ENCODE measurements at places on chromosomes 1 and 21. TPM values are rescaled to one million over a fixed set of nuclear protein-coding genes. Genes with fewer than 3 reads are reported as not detected.
A peak's percentile ranks its signal among the peaks of the same experiment; 100 is the strongest.

DNA sequence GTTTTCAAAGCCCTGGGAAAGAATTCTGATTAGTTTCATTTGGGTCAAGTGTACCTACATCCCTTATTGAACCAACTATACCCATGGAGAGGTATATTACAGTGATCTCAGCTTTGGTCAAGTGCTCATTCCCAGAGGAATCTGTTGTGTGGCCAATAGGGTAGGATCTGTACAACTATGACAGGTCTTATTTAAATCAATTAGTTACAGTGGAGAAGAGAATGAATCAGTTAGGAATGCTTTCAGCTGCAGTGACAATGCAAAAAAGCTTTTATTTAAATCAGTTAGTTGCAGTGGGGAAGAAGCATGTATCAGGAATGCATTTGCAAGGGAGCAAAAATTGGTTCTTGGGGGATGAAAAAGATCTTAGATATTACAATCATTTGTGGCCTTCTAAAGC is 119.0 kb downstream of the FGGY start:
- no peak for DNase-seq

DNA sequence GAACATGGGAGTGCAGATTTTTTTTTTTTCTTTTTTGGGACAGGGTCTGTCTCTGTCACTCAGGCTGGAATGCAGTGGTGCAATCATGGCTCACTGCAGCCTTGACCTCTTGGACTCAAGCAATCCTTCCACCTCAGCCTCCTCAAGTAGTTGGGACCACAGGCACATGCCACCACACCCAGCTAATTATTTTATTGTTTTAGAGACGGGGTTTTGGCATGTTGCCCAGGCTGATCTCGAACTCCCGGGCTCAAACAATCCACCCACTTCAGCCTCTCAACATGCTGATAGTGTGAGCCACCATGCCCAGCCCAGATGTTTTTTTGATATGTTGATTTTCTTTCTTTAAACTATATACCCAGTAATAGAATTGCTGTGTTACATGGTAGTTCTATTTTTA is 57.7 kb downstream of the RGSL1 start:
- no peak for DNase-seq

DNA sequence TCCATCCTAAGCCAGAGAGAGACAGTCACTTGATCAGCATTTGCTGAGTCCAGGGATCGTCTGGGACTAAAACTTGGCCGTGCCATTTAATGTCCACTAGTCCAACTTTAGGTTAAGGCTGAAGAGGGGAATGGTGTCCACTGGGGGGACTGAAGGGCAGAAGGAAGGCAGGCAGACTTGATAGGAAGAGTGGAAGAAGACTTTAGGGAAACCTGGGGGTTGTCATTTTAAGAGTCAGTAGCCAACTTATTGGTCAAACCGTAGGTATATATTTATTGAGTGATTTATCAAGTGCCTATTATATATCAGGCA is 1.3 kb upstream of the LMOD1 start:
- DNase-seq = no peak

- no peak for DNase-seq
Measured at GRCh38 chr1:101081496-101082488, 56.2 kb upstream of the DPH5 start.

DNA sequence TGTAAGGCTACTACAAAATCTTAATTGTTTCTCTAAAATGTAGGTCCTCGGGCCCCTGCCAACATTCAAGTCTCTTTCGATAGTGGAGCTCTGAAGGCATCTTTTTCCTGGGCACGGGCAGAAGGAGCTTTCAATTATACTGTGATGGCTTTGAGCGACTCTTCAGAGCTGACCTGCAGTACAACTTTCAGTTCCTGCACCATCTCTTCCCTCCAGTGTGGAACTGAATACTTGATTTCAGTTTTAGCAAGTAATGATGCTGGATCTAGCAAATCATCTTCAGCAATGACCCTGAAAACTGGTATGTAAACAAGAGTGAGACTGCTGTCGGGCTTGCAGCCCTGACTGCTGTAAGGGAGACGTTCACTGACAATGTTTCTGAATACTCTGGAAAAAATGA is 9.6 kb downstream of the FNDC7 start:
- no peak for DNase-seq

DNA sequence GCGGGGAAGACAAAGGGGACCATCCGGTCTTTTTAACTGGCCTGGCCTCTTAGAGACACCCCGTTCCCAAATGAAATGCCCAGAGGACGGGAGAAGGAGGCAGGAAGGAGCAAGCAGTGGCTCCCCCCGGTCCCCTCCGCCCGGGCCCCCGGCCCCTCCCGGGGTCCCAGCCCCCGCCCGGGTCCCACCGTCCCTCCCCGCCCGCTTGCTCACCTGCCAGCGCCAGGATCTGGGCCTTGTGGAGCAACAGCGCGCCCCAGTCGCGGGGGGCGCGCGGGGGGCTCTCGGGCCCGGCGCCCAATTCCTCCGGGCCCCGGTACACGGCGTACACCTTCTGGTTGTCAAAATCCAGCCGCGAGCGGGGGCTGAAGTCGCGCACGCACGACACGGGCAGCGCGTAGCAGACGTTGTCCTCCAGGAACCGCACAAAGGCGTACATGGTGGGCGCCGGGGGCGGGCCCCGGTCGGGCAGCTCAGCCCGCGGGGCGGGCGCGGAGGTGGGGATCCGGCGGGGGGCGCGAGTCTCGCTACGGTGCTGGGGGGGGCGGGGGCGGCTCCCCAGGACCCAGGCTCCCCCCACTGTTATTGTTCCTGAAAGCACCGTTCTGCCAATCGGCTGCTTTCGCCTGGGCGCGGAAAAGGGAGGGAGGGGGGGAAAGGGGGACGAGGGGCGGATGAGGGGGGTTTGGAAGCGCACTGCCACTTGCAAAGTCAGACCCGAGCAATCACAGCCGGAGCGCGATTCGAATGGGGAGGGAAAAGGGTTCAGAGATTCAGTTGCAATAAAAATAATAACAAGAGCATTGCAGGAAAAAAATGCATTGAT is at the start of gene BEND5:
BEND5 (minus strand) TSS at position 499 of the 826 bp plus-strand sequence; CDS start at position 439, 60 bp downstream.
- DNase-seq = no peak

GRCh38 chr1:76086597-76086996 is 12.1 kb downstream of the ST6GALNAC3 start:
- DNase-seq = no peak

The ITLN2 gene
- total RNA-seq = not detected

The LCE4A gene
- not detected for total RNA-seq

The CHIA gene
- not detected for total RNA-seq

GRCh38 chr1:104768466-104768865 is 1018.8 kb downstream of the AMY1C start:
- DNase-seq = no peak

DNA sequence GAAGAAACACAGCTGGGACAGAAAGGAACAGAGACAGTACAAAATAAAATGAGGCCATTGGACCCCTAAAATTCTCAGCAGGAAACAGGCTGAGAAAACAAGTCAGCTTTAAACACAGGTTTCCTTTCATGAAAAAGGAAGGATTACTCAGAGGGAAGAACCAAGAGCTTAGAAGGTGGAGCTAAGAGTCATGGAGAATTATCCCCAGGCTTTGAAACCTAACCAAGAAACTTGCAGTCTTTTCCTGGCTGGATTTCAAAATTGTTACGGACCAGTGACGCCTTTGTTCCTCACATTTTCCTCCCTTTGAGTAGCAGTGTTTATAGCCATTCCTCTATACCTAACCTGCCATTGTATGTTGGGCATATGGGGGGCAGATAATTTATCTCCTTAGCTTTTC is 8.8 kb downstream of the HMGB4 start:
- no peak for DNase-seq

The NFASC gene
- 26.2 TPM for total RNA-seq

DNA sequence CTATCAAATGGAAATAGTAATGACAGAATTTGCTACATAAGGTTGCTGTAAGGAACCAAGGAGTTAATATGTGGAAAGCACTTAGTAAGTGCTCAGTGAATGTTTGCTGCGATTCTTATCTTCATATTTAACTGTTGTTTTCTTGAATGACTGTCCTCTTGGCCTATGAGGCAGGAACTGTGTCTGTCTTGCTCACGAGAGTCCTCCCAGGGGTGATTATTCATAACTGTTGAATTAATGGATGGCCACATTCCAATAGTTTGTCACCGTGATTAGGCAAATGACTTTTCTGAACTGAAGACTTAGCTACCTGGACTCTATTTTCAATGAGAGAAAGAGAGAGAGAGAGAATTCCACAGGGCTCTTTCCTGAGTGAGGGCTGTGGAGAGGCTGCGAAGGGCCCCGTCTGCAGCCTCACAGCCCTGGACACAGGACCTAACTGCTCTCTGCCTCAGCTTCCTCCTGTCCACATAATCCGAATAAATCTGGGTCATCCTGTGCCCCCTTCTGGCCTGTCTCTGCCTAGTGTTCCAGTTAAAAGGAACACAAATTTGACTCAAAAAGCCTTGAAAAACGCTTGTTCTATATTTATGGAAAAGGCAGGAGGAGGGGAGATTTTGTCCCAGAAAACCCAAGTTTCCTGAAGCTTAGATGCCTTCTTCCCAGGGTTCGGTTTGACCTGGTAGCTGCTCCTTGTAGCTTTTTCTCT is 8.5 kb downstream of the EDN2 start:
- DNase-seq = no peak

DNA sequence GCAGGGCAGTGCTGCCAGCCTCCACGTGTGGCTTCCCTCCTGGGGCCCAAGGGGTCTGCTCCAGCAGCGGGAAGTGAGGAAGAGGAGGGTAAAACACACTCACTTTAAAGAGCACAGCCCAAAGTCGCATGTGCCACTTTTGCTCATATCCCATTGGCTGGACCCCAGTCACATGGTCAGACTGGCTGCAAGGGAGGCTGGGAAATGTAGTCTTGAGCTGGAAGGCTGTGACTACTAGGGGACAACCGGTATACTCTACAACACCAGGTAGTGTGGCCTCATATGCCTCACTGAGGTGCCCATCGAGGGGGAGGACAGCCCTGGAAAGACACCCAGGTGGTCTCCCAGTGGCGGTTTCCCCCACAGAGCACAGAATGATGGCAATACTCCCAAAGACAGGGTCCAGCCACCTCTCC is 45.2 kb downstream of the CAMK2N1 start:
- no peak for DNase-seq

GRCh38 chr1:24643363-24644099 is 429 bp downstream of the SRRM1 start:
- DNase-seq = no peak

The MMEL1 gene
- total RNA-seq = not detected

DNA sequence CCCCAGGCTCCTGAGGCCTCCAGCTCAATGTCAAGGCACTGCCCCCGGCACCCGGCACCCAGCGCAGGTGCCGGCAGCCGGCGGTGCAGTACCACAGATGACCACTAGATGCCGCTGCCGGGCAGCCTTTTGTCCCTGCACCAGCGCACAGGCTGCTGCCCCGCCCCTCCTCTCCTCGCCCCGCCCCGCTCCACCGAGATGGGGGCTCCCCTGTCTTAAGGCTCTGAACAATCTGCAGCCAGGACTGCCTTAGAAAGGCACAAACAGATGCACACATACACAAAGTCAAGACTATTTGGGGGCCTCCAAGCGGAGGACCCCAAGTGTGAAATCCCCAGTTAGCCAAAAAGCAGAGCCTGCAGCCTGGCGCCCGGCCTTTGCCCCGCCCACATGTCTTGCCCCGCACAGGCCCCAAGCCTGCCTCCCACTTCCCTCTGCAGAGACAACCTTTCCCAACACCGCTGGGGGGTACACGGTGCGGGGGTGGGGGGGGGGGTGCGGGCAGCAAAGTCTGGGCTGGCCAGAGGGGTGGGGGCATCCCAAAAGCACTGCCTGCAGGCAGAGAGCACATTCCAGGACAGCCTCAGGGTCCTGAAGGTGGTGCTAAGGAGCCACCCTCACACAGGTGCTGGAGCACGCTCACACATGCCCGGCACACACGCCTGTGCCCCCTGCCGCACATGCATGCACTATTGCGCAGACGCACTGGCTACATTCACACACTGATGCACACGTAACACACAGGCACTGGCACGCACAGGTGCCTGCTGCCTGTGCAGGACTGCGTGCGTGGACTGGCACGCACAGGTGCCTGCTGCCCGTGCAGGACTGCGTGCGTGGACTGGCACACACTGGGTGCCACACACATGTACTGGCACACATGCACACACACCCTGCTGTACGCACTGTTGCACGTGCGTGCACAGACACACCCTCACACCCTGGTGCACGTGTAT is 37.1 kb downstream of the ARHGEF16 start:
- DNase-seq = peak; percentile 19

DNA sequence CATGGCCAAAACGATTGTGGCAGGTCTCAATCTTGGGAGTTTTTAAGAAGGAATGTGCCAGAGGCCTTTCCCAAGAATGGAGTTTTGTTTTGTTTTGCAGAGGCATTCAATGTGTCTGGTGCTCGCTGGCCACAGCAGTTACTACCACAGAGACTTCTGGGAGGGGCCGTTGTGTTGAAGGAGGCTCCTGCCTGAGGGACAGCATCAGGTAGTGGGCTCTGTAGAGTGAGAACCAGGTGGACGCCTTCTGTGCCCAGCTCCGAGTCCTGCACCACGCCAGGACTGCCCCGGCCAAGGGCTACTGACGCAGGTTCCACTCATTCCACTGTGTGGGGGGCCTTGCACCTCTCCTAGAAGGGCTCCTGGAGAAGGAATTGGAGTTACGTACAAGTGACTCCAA is 44.9 kb upstream of the RBM15 start:
- DNase-seq = no peak

GRCh38 chr21:44681861-44682579 is at the start of gene KRTAP12-1:
Gene KRTAP12-1, minus strand, starts transcription at chr21:44682163. Its CDS starts 40 bp downstream, at chr21:44682123.
- no peak for DNase-seq

DNA sequence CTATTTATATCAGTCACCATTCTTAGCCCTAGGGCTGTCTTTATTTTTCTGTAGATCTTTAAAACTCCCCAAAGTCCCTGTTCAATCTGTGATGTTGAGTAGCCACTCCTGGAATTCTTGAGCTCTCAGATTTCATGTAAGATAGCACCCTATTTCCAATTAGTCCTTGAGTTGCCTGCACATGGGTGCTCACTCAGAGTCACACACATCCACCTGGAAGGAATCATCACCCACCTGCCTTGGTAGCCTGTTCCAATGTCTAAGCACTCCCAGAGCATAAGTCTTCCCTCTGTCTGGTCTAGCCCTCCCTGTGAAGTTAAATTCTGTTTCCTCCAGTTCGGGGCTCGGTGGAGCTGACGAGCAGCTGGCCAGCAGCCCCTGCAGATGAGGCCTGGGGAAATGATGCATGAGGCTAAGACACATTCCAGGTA is 14.7 kb upstream of the ATF3 start:
- no peak for DNase-seq

The PLA2G2A gene
- total RNA-seq = 65.1 TPM

DNA sequence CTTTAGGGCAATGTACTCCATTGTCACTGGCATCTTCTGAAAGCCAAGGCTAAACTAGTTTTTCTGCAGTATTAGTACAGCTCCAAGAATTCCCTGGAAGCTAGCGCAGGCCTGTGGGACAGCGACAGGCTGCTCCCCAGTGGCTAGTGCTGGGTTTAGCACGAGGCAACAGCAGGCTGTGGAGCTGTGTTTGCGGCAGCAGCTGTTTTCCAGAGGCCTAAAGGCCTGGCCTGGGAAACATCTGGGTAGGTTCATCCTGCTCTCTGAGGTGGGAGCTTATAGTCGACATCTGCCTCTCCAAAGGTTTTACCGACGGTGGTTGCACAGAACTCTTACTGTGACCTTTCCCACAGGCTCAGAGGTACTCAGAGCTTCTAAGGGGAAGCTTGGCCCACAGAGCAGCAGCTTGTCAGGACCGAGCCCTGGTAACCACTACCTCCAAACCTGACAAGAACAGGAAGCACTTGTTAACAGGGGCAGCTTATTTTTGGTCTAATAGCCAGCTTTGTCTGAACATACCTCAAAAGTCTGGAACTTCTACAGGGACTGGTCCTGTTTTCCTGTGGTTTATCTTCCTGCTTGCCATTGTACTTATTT is 17.2 kb downstream of the CC2D1B start:
- no peak for DNase-seq
